Psoas muscle (tissue), 8 donors: ENCODE measurements at places on chromosomes 2 and 18. TPM values are rescaled to one million over a fixed set of nuclear protein-coding genes. Genes with fewer than 3 reads are reported as not detected.

Gene CFC1
- not detected for total RNA-seq

Gene BOK
- 3.6 TPM for total RNA-seq

Gene LIMS3
- total RNA-seq, result 24.4 TPM

Gene LTBP1
- 26.8 TPM for total RNA-seq

Gene QPCT
- total RNA-seq, result 10.6 TPM

Gene DCDC2C
- total RNA-seq, result not detected

GRCh38 chr2:68726608-68727367, 7.8 kb upstream of the ARHGAP25 start:
- DNase-seq, result no peak

- no peak for DNase-seq
Observed at GRCh38 chr2:42051543-42052235, 3.9 kb downstream of the PKDCC start.

- DNase-seq, result no peak
Observed at GRCh38 chr2:23460228-23460627, 75.2 kb downstream of the KLHL29 start.

GRCh38 chr2:238791354-238791753, 56.5 kb upstream of the TWIST2 start:
- no peak for DNase-seq

GRCh38 chr2:104851291-104852089, 2.4 kb upstream of the POU3F3 start:
- DNase-seq, result no peak

- no peak for DNase-seq
Observed at GRCh38 chr2:23828256-23828980, 98.5 kb downstream of the ATAD2B start.

DNA sequence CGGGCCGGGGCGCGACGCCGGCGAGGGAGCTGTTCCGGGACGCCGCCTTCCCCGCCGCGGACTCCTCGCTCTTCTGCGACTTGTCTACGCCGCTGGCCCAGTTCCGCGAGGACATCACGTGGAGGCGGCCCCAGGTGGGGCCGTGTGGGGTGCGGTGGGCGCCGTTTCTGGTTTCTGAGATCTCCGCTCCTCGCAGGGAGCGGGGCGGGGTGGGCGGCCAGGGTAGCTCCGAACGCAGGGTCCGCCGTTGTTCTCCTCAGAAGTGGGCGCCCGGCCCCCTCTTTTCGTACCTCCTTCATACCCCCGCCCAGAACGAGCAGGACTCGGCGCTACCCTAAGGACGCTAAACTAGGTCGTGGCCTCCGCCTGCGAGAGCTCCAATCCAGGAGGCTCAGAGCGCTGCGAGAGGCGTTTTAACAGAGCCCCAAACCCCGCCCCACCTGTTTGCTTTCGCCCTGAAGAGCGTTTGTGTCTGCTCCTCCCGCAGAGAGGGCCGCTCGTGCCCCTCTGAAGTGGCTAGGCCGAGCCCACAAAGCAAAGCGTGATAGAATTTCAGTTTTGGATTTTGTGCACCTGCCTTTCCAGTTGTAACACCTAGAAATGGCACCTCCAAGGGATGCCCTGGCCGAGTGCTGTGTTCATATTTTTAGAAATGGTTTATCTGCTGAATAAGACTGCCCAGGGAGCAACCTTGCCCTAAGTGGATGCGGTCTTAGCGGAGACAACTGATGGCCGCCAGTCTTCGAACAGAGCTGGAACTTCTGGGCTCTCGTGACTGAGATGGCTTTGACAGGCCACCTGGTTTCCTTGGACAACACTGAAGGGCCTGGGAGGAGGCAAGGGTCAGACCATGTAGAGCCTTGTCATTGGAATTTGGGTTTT, 626 bp downstream of the CAPN10 start:
- no peak for DNase-seq

DNA sequence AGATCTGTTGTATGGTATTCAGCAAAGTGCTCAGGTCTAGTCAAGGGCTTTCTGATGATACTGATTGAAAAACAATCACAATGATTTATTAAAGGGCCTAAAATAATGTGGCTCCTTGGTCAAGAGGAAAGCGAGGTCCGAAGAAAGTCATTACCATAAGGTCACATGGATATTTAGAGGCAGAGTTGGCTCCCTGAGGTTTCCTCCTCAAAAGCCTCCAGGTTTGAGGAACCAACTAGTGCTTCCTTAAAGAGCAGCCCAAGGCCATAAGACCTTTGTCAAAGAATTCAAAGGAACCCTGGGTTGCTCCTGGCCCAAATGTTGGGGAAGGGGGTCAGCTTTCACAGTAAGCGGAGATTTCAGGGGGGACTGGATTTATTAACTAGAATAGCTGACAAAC, 280.7 kb upstream of the ATP5MC3 start:
- DNase-seq, result no peak

GRCh38 chr18:48728204-48728833, 189.5 kb downstream of the CTIF start:
- peak; percentile 83 for DNase-seq

GRCh38 chr2:158935617-158936016, 32.8 kb upstream of the TANC1 start:
- DNase-seq, result no peak

DNA sequence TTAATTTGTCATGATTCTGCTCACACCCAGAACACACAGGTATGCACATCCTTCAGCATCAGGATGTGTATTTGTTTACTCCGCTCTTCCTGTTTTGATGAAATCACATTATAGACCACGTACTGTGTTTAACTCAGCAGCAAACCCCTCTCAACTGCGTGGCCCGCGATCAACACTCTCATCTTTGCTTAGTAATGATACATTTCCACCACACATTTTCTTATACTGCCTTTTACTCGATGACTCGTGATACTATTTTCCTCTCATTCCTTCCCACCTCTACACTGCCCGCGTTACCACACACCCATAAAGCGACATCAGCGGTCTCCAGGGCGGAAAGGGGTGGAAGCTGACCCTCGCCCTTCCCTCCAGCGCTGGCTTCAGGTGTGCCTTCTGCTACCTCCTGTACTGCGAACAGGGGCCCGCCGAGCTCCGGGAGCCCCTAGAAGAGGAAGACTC, 1.3 kb downstream of the NETO1 start:
- DNase-seq, result no peak

- DNase-seq, result no peak
Observed at GRCh38 chr18:3919396-3920061, 469.6 kb downstream of the TGIF1 start.

DNA sequence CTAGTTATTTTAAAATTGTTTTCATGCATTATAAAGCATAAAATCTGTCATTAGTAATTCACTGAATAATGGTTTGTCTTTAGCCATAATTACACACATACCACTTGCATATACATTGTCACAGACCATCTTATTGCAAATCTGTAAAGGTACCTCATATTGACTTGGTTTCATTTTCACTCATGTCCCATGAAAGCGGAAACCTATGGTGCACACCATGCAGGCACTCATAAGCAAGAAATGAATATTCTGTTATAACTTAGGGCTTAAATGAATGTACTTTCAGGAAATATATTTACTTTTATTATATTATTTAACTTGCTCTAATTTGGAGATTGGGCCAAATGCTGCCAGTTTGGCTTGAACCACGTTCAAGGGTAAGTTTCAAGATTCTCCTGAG, 29.2 kb upstream of the STK17B start:
- no peak for DNase-seq

- no peak for DNase-seq
Observed at GRCh38 chr2:241703032-241703604, 1.3 kb downstream of the ING5 start.

DNA sequence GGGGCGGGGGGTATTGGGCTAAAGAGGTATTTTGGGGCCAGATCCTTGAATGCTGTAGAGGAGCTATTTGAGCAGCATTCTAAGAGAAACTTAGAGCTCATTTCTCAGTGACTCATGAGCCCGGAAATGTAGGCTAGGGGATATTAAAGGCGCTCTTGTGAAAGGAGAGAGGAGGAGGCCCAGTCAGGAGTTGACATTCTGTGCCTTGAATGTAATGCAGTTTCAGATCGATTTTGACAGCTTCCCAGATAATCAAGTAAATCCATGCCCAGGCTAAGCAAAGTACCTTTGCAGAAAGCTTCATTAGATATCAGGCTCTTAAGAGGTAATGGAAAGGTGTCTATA, 1.5 kb downstream of the CAB39 start:
- DNase-seq, result no peak

DNA sequence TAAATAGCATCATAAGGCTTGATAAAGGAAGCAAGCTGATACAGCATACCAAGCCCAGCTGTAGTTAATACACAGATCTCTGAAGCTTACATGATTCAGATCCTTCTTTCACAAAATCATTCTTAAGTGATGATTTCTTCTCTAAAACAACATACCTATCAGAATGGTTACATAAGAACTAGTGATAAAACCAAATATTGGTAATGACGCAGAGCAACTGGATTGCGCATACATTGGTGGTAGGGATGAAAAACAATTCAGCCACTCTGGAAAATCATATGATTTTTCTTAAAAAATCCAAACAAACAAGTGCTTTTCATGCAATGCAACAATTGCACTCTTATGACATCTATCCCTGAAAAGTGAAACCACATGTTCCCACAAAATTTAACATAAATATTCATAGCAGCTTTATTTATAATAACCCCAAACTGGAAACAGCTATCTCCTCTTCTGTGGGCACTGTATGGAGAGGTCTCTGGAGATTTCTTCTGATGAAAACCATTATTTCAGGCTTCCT, 153.6 kb upstream of the DSEL start:
- DNase-seq, result no peak

- no peak for DNase-seq
Observed at GRCh38 chr2:202608142-202608852, 26.5 kb upstream of the FAM117B start.

DNA sequence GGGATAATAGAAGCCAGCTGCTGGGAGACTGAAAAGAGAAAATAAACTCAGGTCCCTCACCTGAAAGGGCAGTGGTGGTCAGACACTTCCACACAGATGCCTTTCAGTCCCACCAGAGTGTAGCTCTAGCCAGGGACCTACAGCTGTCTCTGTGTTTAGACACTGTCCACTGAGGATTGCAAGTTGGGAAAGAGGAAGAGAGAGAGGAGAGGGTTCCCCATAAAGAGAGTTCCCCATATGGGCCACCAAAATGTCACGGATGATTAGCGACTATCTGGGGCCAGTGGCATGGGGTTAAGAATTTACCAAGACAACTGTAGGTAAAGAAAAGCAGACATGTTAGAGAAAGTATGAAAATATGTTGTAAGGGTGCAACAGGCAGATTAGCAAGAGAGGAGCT, 36.7 kb upstream of the SKA1 start:
- DNase-seq, result no peak

DNA sequence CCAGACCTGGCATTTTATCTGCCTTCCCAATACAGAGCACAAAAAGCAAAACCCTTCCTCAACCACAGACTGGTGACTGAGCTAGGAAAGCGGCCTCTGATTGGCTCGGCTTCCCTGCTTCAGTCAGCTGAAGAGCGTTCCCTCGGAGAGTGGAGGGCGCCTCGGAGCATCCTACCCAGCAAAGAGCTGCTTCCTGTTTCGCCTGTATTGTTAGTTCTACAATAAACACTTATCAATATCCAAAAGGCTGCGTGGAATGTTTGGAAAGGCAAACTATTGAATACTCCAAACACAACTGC, 125.0 kb downstream of the CACNB4 start:
- DNase-seq, result no peak

GRCh38 chr18:75846321-75846720, 418.8 kb upstream of the SMIM21 start:
- DNase-seq, result no peak

DNA sequence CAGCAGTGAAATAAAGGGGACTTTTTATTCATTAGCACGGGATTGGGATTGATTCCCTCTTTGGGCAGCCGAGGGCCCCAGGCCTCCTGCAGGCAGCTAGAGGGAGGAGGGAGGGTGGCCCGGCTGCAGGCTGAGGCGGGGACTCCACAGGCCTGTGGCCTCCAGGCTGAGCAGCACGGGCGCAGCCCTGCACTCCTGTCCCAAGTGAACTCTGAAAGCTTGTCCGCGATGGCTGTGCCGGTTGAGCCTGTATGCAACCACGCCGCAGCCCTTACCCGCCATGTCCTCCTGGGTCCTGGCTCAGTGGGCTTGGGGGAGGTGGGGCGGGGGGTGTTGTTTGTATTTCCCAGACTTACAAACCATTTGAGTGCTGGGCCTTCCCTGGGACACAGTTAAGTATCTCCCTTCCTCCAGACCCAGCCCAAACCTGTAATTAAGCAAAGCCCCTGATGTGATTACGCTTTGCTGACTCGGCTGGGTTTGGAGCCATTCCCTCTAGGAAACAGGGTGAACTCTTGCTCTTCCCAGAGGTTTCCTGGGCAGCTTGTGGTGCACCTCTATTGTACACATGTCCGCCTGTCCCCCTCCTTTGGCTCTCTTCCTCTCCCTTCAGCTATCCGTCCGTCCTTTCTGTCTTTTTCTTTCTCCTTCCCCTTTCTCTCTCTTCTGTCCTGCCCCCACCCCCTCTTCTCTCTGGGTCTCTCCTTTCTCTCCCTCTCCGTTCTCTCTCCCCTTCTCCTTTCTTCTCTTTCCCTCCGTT, 5.3 kb downstream of the GLI2 start:
- DNase-seq, result no peak

GRCh38 chr2:155663265-155663664, 669.3 kb downstream of the NR4A2 start:
- DNase-seq, result no peak

- no peak for DNase-seq
Observed at GRCh38 chr2:194060269-194060668, 1596.8 kb upstream of the SLC39A10 start.

DNA sequence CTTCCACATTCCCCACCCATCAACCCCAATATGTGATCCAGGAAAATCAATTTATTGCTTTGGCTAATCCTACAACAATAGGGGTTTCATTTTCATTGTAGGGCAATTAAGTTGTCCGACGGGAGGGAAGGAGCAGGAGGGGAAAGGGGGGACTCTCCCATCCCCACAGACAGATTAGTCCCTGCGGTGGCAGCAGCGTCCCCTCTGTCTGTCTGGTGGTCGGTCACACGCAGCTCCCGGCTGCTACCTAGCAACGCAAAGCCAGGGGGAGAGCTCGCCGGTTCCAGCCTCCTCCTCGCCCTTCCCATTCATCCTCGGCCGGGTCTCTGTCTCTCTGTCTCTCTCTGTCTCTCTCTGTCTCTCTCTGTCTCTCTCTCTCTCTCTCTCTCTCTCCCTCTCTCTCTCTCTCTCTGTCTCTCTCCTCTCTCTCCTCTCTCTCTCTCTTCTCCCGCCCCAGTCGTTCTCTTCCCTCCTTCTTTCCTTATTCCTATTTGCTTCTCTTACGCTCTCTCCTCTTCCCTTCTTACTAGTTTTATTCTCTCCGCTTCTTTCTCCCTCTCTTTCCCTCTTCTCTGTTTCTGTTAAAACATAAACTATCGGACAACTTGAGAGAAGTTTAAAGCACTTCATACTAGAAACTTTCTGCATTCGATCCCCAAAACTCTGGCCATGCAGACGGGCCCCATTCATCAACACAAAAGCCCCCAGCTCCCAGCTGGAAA, 1.2 kb downstream of the LRP2 start:
- no peak for DNase-seq

DNA sequence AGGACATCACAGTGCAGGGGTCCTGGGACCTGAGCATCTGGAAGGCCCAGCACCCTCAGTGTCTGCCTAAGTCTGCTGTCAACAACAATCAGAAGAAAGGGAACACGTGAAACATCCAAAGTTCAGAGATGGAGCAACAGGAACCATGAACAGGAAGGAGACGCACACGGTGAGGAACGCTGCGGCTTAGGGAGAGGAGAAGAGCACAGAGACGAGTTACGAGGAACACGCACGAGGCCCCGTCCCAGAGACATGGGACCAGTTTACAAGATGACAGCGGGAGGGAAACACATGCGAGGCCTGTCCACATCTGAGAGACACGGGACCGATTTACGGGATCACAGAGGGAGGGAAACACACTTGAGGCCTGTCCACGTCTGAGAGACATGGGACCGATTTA, 2.9 kb upstream of the KCNG2 start:
- no peak for DNase-seq
